ENCODE measurements at places on chromosomes 7 and 10.

GRCh38 chr7:101435461-101436220 is 73.0 kb downstream of the COL26A1 start:
- DNase-seq: no peak

- DNase-seq: no peak
Measured at GRCh38 chr10:93074597-93075368, 1.1 kb downstream of the CYP26A1 start.

DNA sequence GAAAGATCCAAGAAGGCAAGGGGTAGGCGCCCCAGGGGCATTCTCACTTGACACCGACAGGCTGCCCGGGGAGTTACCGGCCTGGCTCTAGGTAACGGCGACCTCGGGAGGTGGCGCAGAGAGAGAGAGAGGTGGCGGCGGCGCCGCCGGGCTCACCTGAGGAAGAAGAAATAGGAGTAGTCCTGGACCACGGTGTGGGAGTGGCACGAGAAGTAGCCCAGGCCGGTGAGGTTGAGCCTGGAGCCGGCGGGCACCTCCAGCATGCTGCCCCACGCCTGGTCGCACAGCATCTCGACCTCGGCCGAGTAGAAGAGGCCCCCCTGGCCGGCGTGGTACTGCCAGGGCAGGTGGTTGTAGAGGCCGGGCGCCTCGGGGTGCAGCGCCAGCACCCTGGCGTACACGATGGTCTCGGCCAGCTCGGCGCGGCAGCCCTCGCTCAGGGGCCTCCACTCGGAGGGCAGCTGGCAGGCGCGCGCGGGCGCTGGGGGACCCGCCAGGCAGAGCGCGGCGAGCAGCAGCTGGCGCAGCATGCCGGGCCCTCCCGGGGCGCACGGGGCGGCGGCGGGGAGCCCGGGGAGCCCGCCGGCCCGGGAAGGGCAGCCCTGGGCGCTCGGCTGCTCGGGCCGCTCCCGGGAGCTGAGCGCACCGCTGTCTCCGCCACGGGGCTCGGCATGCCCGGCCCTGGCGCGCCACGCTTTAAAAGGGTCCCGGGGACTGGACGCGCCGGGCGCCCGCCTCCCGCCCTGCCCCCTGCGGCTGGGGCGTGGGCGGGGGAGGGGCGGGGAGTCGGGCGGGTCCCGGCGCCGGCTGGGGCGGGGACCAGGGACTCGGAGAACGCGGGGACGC is at the start of gene CCDC3:
CCDC3 (minus strand) TSS at position 673 of the 846 bp plus-strand sequence; CDS start at position 530, 143 bp downstream.
- DNase-seq: no peak

- DNase-seq: no peak
Measured at GRCh38 chr7:80387634-80388193, 124.2 kb downstream of the GNAT3 start.

DNA sequence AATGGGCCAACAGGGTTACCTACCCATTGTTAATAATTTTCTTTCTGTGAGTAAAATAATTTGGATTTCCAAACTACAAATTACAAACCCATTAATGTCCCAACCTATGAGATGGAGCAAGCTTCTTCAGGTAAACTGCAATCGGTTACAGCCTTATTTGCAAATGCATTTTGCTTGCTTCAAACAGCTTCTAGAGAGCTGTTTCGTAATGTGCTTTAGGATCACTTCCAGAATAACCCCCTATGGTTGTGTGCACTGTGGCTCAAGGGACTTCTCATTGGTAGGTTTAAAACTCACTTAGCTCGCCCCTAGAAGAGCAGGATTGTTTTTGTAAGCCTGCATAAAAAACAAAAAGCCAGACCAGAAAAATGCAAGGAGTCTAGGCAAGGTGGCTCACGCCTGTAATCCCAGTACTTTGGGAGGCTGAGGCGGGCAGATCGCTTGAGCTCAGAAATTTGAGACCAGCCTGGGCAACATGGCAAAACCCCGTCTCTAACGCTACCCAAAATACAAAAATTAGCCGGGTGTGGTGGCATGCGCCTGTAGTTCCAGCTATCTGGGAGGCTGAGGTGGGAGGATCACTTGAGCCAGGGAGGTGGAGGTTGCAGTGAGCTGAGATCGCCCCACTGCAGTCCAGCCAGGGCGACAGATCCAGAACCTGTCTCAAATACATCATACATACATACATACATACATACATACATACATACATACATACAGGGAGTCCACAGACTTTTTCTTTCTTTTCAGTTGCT is 3.3 kb upstream of the MAP3K8 start:
- no peak for DNase-seq

Data from T follicular helper cell (primary cell).